ENCODE measurements at places on chromosomes 1 and 21. TPM values are rescaled to one million over a fixed set of nuclear protein-coding genes. Genes with fewer than 3 reads are reported as not detected.

PLPPR5 gene
- total RNA-seq, result not detected

CSMD2 gene
- not detected for total RNA-seq

FNDC10 gene
- 0.26 TPM for total RNA-seq

UBL4B gene
- total RNA-seq, result not detected

LRRC71 gene
- total RNA-seq, result not detected

KRTAP12-2 gene
- not detected for total RNA-seq

C1orf210 gene
- total RNA-seq, result 3.4 TPM

CGN gene
- total RNA-seq, result 4.2 TPM

TIAM1 gene
- 31.6 TPM for total RNA-seq

A3GALT2 gene
- not detected for total RNA-seq

CR1L gene
- not detected for total RNA-seq

HSD3B1 gene
- total RNA-seq, result not detected

ACOT11 gene
- 6.0 TPM for total RNA-seq

OPRD1 gene
- total RNA-seq, result under 0.01 TPM

GBP6 gene
- total RNA-seq, result 67.2 TPM

HENMT1 gene
- 1.1 TPM for total RNA-seq

ACBD3 gene
- 58.2 TPM for total RNA-seq

GJA8 gene
- not detected for total RNA-seq

COL6A1 gene
- 1.9 TPM for total RNA-seq

OR2T33 gene
- not detected for total RNA-seq

OR6N1 gene
- not detected for total RNA-seq

SLAMF7 gene
- total RNA-seq, result 0.79 TPM

NUP210L gene
- under 0.01 TPM for total RNA-seq

HORMAD1 gene
- total RNA-seq, result 1.8 TPM

FCRL1 gene
- total RNA-seq, result not detected

HSD11B1 gene
- 4.1 TPM for total RNA-seq

Measured in bronchial epithelial cell (primary cell).